Activated CD8-positive, alpha-beta memory T cell treated with anti-CD3 and anti-CD28 coated beads for 1 hour (primary cell): ENCODE measurements at places on chromosomes 6 and 20.
A peak's percentile ranks its signal among the peaks of the same experiment; 100 is the strongest.

GRCh38 chr6:21915707-21916260 lies 322.2 kb downstream of the SOX4 start:
- DNase-seq: no peak

- no peak for DNase-seq
These were observed 326.3 kb downstream of the RIMS1 start for GRCh38 chr6:72212686-72213085.

DNA sequence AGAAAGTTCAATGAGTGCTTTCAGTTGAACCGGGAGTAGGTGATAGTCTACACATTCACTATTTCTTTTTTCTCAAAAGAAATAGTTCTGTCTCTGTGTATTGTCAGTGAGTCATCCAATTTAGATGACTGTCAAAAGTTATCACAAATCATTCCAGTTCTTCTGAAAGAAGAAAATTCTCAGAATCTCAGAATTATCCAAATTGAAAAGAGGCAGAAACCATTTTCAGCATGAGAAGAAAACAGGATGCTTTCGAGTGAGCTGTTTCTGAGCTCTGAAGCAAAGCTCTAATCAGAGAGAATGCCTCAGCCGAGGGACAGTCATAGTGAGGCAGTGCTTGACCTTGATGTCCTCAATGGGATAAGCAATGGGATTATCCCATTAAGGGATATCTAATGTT lies 97.9 kb downstream of the HUS1B start:
- no peak for DNase-seq

- DNase-seq: no peak
These were observed 309.2 kb upstream of the MAP3K7 start for GRCh38 chr6:90896075-90896547.

GRCh38 chr20:60345106-60345505 lies 386.9 kb downstream of the CDH26 start:
- DNase-seq: no peak

DNA sequence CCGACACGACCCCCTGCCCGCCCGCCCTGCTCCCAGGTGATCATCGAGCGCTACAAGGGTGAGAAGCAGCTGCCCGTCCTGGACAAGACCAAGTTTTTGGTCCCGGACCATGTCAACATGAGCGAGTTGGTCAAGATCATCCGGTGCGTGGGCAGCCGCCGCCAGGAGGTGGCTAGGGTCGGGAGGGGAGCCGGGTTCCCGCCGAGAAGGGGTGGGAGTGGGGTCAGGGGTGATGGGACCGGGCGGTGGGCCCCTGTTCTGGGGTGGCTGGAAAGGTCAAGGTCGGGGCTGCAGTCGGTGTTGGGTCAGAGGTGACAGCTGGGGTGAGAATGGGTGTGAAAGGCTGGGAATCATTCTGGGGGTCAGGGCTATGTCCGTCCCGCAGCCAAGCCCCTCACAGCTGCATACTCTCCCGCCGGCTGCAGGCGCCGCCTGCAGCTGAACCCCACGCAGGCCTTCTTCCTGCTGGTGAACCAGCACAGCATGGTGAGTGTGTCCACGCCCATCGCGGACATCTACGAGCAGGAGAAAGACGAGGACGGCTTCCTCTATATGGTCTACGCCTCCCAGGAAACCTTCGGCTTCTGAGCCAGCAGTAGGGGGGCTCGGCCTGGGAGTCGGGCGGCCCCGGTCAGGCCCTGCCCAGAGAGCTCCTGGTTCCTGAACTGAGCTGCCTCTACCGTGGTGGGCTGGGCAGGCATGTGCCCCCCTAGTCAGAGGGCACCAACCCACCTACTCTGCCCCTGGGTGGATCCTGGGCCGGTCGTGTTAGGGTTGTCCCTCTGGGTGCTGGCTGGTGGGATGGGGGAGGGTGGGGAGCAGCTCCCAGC lies 1.0 kb downstream of the MAP1LC3A start:
- no peak for DNase-seq

- DNase-seq: no peak
These were observed 9.0 kb downstream of the NPEPL1 start for GRCh38 chr20:58701431-58702160.

- DNase-seq: no peak
These were observed 101.2 kb upstream of the COL21A1 start for GRCh38 chr6:56348578-56348977.

- no peak for DNase-seq
These were observed 2.2 kb upstream of the CCM2L start for GRCh38 chr20:32007787-32008616.

GRCh38 chr20:21019814-21020658 lies 86.1 kb downstream of the LINC00237 start:
- no peak for DNase-seq

- DNase-seq: peak; percentile 58
These were observed 2.7 kb upstream of the EEF1A1 start for GRCh38 chr6:73523434-73524123.

DNA sequence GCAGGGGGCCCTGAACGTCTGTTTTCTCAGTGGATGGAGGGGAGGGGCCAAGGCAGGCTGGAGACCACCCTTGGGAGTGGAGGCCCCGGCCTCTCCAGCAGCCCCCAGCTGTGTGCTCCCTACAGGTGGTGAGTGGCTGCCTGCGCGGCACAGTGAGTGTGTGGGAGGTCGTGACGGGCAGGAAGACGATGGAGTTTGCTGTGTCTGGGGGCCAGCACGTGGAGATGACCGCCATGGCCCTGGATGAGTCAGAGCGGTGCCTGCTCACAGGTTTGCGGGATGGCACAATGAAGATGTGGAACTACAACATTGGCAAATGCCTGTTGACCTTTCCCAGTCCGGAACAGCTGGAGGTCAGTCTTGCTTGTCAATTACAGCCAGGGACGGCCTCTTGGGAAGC lies 52.6 kb downstream of the EFCAB8 start:
- DNase-seq: no peak

DNA sequence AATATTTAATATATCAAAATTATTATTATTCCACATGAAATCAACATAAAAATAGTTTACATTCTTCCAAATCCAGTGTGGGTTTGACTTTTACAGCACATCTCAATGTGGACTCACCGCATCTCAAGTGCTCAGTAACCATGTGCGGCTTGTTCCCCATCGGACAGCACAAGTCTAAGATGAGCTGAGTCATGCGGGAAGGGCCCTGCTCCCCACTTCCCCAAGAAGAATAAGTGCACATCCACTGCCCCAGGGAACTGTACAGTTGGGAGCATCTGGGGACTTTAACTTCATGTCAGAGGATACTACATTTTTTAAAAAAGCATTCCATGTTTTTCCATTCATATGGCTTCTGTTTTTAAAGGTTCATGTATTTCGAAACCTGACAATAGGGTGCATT lies 325.6 kb downstream of the BTBD3 start:
- no peak for DNase-seq

- no peak for DNase-seq
These were observed 132.4 kb upstream of the SNX9 start for GRCh38 chr6:157690441-157691210.

DNA sequence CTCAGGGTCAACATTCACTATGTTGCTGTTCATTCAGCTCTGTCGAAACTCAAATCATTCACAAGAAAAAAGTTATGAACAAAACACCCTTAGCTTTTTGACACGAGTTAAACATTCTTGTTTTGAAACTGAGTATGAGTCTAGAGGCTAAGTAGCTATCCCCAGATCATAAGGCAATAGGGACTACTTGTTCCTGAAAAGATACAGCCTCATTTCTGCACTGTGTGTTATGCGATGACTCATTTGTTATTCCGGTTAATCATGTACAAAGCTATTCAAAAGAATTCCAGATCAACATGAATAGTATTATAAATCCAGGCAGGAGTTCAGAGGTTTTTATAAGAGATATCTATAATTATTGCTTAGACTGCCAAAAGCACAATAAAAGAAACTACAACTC lies 908.0 kb downstream of the QKI start:
- DNase-seq: no peak

- no peak for DNase-seq
These were observed 64.5 kb downstream of the TRMT6 start for GRCh38 chr20:5885866-5886265.

DNA sequence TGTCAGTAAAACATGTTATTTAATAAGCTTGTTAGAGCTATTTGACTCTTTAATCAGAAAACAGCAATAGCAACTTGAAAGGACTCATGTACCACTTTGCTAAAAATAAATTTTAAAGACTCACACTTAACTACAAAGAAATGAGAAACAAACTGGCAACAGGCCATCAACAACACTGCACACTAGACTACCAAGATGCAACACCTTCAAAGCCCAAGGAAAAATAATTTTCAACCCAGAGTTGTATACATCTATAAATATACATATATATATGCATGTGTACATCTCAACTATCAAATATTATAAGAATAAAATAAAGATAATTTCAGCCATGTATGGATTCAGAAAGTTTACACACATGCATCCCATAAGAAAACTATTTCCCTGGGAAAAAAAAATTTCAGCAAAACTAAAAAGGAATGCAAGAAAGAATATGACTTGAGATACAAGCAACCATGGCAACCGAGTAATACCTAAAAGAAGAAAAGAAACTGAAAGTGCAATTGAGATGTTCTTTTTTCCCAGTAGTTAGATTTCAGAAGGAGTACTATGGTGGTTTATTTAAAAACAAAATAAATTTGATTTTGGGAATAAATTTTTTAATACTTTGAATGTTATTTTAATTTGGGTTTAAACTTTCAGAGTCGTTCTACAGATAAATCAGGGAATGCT lies 303.8 kb downstream of the UBE3D start:
- DNase-seq: no peak

- no peak for DNase-seq
These were observed 188.0 kb downstream of the KCNQ5 start for GRCh38 chr6:72809746-72810379.

DNA sequence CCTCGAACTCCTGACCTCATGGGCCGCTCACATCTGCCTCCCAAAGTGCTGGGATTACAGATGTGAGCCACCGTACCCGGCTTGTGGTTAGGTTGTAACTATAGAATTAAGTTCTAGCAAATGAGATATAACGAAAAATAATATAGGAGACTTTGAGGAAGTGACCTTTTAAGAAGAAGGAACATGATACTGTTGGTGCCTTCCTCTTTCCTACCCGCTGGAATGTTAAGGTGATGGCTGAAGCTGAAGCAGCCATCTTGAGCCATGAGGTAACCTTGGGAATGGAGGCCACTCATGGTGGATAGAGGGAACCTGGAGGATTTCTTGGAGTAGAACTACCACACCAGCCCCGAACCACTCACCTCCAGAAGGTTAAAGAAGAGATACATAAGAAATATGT lies 48.1 kb upstream of the MDGA1 start:
- no peak for DNase-seq

DNA sequence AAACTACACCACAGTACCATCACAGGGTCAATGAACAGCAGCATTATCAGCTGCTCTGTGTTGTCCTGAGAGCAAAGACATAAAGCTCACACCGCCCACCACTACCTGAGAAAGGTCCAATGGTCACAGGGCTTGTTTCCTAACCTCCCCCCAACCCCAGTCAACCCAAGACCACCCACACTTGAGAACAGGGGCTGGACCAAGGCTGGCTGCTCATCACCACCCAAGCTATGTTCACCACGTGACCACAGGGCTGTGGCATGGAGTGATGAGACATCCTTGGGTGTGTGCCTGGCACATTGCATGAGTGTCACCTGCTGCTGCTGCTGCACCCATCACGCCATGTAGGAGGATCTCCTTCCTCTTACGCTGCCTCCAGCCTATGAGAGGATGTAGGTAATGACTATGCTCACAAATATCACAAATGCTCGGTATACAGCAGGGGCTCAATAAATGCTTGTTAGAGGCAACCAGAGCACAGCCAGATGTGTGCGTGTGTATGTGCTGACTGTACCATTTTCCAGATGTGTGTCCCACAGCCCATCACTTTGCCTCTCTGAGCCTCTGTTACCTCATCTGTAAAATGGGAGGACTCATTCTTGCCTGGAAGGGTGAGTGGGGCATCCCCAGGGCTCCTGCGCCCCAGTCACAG lies 23.3 kb upstream of the SIRPA start:
- no peak for DNase-seq

GRCh38 chr6:167472148-167472547 lies 147.3 kb downstream of the TTLL2 start:
- DNase-seq: no peak

- DNase-seq: no peak
These were observed at the start of gene PRELID3B for GRCh38 chr20:59042151-59042795. PRELID3B (minus strand) TSS chr20:59042786; CDS start chr20:59042730, 56 bp downstream.

DNA sequence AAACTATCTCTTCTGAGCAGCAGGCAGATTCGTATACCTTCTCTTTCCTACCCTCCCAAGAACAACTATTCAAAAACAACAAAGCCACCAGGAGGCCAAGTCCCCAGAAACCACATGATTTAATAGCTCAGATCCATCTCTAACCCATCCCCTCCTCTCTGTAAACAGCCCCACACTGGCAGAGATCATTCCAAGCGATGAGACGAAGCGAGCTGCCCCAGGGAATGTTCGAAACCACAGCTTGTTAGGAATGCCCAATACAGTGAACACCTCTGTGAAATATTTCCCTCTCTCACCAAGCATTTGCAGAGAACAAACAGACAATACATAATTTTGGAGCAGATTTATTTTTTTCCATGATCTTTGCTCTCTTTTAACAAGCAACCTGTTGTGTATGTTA lies 231.8 kb downstream of the SOD2 start:
- DNase-seq: no peak
